Aorta (tissue), 5 donors: ENCODE measurements at places on chromosomes 1 and 21. TPM values are rescaled to one million over a fixed set of nuclear protein-coding genes. Genes with fewer than 3 reads are reported as not detected.

- no peak for DNase-seq
Observed at GRCh38 chr1:213953806-213954205, 34.0 kb upstream of the PROX1 start.

DNA sequence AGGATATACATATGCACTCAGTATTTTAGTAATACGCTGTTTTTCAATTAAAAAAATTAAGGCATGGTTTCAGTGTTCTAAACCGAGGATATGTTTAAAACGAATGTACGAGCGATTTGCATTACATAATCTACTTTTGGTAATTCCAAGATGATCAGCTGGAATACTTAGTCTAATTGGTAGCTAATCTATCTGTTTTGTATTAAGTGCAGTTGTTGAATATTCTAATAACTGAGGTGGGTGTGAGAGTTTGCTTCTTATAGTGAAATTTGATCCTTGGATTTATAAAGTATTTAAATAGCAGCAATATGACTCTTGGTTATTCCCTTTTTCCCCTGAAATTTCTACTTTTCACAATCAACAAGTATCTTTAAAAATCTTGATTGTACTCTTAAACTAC, 1.3 kb downstream of the RNF2 start:
- no peak for DNase-seq

The RHEX gene
- total RNA-seq = 3.3 TPM

The HIVEP3 gene
- 5.2 TPM for total RNA-seq

- no peak for DNase-seq
Observed at GRCh38 chr1:108591466-108591865, 31.6 kb downstream of the EEIG2 start.

The ARHGEF10L gene
- 190 TPM for total RNA-seq

DNA sequence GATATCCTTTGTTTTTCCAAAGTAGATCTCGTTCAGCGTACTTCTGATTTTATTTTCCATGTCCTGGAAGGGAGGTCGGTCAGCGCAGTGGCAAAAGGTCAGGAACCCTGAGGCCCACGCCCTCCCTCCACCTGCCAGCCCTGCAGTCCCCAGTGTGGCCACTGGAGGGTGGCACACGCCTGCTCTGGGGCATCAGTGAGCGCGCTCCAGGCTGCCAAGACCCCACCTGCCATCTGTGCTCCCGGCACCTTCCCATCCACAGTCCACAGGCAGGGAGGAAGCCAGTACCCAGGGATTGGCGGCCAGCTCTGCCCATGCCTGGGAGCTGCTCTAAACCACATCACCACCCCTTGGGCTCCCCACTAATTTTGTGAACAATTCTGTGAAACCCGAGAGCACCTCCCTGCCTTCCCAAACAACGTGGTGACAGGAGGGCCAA, 32.3 kb downstream of the SLC66A1 start:
- DNase-seq = no peak

GRCh38 chr1:163258181-163258580, 55.5 kb upstream of the RGS5 start:
- no peak for DNase-seq
